ENCODE measurements at places on chromosomes 11 and 22. TPM values are rescaled to one million over a fixed set of nuclear protein-coding genes. Genes with fewer than 3 reads are reported as not detected.

- DNase-seq, result peak; percentile 33
These were observed 872 bp downstream of the TMA7B start for GRCh38 chr22:39960791-39961746.

DNA sequence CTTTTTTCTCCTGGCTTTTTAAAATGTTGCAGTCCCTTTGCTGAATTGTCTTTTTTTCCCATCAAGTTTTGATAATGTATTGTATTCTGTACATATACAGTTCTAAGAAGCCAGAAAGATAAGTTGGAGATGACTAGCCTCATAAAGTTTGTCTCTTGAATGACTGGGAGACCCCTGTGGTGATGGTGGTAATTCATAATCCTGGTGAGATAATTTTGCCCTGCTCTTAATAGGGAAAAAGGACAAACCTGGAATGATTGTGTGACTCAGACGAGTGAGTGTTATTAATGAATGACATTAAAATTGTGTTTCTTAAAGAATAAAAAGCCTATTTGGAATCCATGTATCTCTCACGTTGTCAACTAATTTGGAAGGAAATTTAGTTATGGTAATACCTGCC lies 1.2 kb downstream of the HIKESHI start:
- no peak for DNase-seq

- no peak for DNase-seq
These were observed 5.3 kb downstream of the ADA2 start for GRCh38 chr22:17213976-17214375.

- DNase-seq, result no peak
These were observed 52.8 kb downstream of the FAM76B start for GRCh38 chr11:95736809-95737208.

The C11orf91 gene
- not detected for total RNA-seq

- DNase-seq, result no peak
These were observed 95.2 kb downstream of the ABTB2 start for GRCh38 chr11:34262531-34263081.

The SLC5A12 gene
- not detected for total RNA-seq

DNA sequence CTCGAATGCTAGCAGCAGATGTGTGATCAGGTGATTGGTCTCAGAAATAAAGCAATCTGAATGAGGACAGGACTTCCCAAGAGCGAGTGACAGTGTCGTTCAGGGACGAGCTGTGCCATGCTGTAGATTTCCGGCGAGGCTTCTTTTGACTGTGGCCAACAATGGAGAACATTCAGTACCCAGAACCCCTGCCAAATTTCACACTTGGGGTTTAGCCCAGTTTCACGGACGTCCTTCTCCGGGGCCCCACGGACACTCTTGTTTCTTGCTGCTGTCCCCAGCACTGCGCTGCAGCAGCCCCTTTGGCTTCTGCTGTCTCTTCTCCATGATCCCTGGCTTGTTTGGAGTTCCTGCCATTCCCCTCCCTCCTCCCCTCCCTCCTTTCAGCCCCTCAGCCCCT lies 115.1 kb upstream of the GRAMD1B start:
- no peak for DNase-seq

Data from T-helper 17 cell (primary cell).